ENCODE measurements at places on chromosomes 1 and 21. TPM values are rescaled to one million over a fixed set of nuclear protein-coding genes. Genes with fewer than 3 reads are reported as not detected.
A peak's percentile ranks its signal among the peaks of the same experiment; 100 is the strongest.

Gene ZFYVE9
- total RNA-seq = 20.2 TPM

Gene LCE3E
- not detected for total RNA-seq

Gene TMEM82
- not detected for total RNA-seq

Gene LIN28A
- total RNA-seq = not detected

Gene ESPN
- 4.0 TPM for total RNA-seq

Gene LAMB3
- 13.7 TPM for total RNA-seq

- DNase-seq = peak; percentile 85
These were observed at the start of gene PRPF38B for GRCh38 chr1:108691942-108692723. Gene PRPF38B, plus strand, starts transcription at chr1:108692310. Its CDS starts 282 bp downstream, at chr1:108692592.

GRCh38 chr1:58333511-58333910 lies 213.0 kb downstream of the OMA1 start:
- DNase-seq = no peak

GRCh38 chr1:2921970-2922686 lies 99.1 kb upstream of the ACTRT2 start:
- no peak for DNase-seq

DNA sequence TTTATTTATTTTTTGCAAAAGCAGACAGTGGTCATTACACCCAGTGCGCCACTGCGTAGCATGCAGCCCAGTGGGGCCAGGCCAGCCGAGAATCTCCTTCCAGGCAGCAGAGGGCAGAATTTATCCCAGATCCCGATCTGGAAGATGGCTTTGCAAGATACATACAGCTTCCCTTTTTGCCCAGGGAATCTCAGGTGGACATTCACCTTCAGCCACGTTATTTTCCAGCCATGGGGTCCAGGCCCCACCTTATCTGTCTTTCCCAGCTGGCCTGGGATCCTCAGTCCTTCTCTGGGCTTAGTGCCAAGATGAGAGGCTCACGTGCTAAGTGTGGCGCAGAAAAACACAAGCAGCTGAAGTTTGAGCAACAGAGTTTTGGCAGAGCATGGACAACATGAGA lies 123.6 kb downstream of the AJAP1 start:
- no peak for DNase-seq

DNA sequence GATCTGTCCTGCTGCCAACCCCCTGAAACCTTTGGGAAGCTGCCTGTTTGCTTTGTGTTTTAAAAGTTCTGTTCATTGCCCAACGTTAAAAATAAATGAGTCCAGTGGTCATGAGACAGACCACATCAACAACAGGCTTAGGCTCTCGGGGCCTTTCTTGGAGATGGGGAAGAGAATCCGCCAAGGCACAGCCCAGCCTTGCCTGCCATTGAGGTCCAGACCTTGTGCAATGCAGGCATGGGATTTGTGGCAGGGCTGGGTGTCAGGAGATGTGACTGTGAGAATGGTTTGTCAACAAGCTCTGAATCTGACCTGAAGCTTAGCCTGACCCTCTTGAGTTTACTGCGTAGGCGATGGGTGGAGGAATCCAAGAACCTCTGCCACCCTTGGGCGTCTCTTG lies 4.2 kb downstream of the SPSB1 start:
- DNase-seq = no peak

DNA sequence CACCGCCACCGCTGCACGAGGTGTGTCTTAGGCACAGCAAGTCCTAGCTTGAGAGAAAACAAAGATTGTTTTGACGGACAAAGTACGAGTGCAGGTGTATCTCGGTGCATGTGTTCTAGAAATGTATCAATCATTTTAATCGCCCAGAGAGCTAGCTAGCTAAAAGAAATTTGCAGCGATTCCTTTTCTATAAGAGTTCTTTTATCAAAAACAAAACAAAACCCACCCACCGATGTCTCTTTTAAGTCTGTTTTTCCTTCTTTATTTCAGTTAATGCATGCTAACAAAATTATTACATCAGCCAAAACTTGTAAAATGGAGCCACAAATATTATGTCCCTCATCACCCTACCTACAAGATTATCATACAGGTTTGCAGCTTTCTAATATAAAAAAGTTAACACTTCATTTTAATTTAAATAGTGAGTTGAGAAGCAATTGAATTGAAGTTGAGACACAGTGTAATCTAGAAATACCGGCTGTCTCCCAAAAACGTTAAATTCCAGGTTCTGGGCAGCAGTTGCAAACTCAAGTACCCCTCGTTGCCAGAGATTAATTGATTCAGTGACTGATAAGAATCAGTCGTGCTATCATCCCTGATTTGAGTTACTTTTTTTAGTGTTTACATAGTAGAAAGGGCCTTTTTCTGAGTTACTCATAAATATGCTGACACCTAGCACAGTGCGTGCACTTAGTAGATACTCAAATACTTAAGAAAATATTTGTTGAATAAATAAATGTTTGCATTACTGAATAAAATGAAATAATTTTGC lies 1.5 kb upstream of the SYDE2 start:
- no peak for DNase-seq

- DNase-seq = peak; percentile 61
These were observed 46.5 kb downstream of the NCF2 start for GRCh38 chr1:183543619-183544204.

- DNase-seq = peak; percentile 89
These were observed 21.3 kb upstream of the C1orf105 start for GRCh38 chr1:172398970-172399755.

GRCh38 chr1:15425958-15426357 lies 12.3 kb upstream of the CTRC start:
- no peak for DNase-seq

DNA sequence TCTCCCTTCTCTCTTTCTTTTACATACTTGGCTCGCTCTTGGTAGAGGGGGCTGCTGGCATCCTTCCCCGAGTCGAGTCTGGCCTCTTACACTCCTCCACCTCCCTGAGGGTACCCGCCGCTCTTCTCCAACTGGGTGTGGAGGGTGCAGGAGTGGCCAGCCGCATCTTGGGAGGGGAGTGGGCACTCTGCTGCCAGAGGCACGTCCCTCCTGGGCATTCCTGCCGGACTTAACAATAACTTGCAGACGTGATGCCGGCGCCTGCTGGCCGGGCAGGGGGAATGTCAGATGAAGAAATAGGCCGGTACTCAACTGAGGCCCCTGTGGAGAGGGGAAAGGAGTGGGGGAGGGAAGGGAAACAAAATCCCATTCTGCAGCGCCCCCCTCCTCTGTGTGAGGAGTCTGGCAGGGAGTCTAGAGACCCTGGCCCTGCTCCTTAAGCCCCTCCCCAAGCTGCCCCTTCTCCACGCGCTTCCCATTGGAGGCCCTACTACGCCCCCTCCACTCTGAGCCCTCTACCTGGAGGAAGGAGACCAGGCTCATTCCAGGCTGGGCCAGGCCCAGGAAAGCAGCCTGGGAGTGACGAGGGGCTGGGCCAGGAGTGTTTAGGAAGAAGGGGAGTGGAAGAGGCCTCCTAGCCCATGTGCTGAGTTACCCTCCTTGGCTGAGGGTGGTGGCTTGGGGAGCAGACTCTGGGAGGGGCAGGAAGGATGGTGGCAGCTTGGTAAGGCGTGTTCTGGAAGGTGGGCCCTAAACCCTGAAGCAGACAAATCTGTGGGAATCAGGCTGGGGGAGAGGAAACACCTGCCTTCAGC lies 1.8 kb downstream of the ATP2B4 start:
- DNase-seq = peak; percentile 65

DNA sequence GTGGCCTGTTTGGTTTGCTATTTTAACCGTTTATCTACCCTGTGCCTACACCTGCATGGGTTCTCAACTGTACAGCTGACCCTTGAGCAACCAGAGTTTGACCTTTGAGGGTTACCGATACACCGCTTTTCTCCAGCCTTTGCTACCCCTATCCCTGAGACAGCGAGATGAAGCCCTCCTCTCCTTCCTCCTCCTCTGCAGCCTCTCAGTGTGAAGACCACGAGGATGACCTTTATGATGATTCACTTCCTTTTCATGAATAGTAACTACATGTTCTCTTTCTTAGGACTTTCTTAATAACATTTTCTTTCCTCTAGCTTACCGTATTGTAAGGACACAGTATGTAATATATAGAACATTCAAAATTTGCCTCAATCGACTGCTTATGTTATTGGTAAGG lies 14.5 kb upstream of the RNF187 start:
- DNase-seq = peak; percentile 56

GRCh38 chr1:62295921-62296491 lies 23.2 kb downstream of the KANK4 start:
- peak; percentile 69 for DNase-seq

DNA sequence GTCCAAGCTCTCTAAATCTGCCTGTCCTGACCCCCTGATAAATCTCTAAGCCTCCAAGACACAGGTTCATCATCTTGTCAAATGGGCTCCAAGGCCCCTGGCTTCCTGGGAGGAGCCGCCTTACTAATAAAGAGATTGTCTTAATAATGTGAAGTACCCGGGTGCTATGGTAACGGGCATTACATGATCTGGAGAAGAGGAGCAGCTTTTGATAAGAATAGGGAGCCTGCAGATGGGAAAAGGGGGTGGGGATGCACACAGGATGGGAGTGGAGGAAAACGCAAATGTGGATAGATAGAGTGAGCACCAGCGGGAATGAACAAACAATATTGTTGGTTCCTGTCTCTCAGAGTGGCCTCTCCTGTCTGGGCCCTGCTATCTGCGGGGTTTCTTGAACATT lies 11.9 kb upstream of the RXRG start:
- no peak for DNase-seq

DNA sequence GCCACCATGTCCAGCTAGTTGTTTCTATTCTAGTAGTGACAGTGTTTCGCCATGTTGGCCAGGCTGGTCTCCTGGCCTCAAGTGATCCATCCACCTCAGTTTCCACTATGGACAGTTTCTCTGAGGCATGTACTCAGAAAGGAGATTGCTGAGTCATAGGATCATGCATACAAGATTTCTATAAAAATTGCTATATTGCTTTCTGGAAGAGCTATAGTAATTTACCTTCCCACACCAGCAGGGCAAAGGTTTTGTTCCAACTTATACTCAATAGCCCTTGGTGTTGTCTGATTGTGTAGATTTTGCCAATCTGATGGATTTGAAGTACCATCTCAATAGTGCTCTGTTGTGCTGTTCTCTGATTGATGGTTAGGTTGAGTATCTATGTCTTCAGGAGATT lies 15.6 kb upstream of the ATP1A1 start:
- no peak for DNase-seq

- no peak for DNase-seq
These were observed 2.2 kb downstream of the PRKAB2 start for GRCh38 chr1:147169840-147170674.

DNA sequence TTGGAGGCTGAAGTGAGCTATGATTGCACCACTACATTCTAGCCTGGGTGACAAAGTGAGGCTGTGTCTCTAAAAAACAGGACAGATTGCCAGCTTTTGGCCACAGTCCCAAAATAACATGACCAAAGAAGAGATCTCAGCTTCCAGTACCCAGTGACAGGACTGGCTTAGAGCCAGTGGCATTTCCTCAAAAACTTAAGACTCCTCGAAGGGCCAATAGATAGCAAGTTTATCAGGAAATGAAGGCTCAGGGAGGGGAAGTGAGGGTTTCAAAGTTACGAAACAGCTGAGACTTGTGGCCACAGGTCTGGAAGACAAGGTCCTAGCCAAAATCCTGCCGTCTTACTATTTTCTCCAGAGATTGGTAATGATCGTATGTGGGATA lies 6.3 kb upstream of the TMEM39B start:
- DNase-seq = peak; percentile 80

GRCh38 chr1:232611834-232612233 lies 18.1 kb downstream of the SIPA1L2 start:
- DNase-seq = no peak

DNA sequence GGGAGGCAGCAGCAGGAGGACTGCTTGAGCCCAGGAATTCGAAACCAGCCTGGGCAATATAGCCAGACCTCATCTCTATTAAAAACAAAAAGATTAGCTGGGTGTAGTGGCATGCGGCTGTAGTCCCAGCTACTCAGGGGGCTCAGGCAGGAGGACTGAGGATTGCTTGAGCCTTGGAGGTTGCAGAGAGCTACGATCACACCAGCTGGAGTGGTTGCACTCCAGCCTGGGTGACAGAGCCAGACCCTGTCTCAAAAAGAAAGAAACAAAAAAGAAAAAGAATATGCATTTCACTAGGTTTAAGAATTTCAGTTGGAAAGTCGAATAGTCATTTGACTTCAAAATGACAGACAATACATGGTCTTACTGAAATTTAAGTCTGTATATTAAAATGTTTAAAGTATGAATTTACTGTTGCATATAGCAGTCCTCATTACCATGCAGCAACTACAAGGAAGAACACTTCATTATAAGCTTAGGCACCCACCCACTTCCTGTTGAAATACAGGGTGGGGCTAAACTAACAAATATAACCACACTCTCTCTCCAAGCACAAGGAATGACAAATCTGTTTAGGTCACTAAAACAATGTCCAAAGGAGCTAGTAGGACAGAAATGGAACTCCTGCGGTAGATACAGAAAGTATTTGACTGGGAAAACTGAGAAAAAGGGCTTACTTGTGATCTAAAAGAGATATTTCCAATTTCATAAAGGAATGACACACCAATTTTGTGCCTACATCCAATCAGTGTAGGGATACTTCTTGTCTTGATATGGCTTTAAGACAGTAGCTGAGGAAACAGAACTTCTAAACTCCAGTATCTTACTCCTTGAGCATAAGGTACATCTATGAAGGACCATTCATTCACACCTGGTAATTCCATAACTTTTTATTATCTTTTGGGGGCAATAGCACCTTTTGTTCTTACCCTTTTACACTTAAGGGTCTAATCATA lies 44.1 kb downstream of the GPR3 start:
- DNase-seq = peak; percentile 66

All from A172 (cell line).